ENCODE measurements at places on chromosomes 13 and 19. TPM values are rescaled to one million over a fixed set of nuclear protein-coding genes. Genes with fewer than 3 reads are reported as not detected.

Gene ACER1
- not detected for total RNA-seq

Gene CYP4F11
- total RNA-seq, result 0.80 TPM

Gene ZNF724
- 8.7 TPM for total RNA-seq

Gene DCT
- 0.47 TPM for total RNA-seq

Gene SEMA6B
- total RNA-seq, result 162 TPM

Gene NDUFA7
- 39.8 TPM for total RNA-seq

Gene PALM3
- 14.8 TPM for total RNA-seq

Gene SAMD4B
- total RNA-seq, result 64.2 TPM

Gene PRODH2
- total RNA-seq, result not detected

Gene LILRA6
- total RNA-seq, result not detected

Gene STOML3
- total RNA-seq, result not detected

Gene METTL21C
- not detected for total RNA-seq

Gene URAD
- total RNA-seq, result not detected

Gene RFPL4A
- 0.49 TPM for total RNA-seq

Gene SBK2
- 3.6 TPM for total RNA-seq

Gene CADM4
- 47.8 TPM for total RNA-seq

Gene CCDC194
- 1.8 TPM for total RNA-seq

Gene SLITRK5
- 1.5 TPM for total RNA-seq

Gene F2RL3
- not detected for total RNA-seq

Gene LRRC25
- not detected for total RNA-seq

Gene OR7D2
- not detected for total RNA-seq

Gene ZNF682
- not detected for total RNA-seq

Gene KLHL1
- total RNA-seq, result not detected

Gene THSD1
- total RNA-seq, result 1.3 TPM

Gene LGALS14
- total RNA-seq, result not detected

Gene ABHD17A
- 130 TPM for total RNA-seq

Gene CALR3
- total RNA-seq, result not detected

Gene IRF3
- 56.7 TPM for total RNA-seq

Gene GRK1
- total RNA-seq, result 0.07 TPM

Gene PCDH20
- total RNA-seq, result 0.06 TPM

Gene ZNF554
- total RNA-seq, result 6.1 TPM

Gene TEX29
- not detected for total RNA-seq

Gene KRTDAP
- total RNA-seq, result not detected

Gene LYL1
- not detected for total RNA-seq

Gene C19orf81
- total RNA-seq, result 10.0 TPM

Gene LRP3
- total RNA-seq, result 66.4 TPM

Gene EPS8L1
- total RNA-seq, result 11.7 TPM

Gene SRRM5
- not detected for total RNA-seq

Gene TMPRSS9
- 0.17 TPM for total RNA-seq

Gene KASH5
- not detected for total RNA-seq

Gene KLK2
- total RNA-seq, result not detected

Gene CPB2
- not detected for total RNA-seq

Gene LRRC8E
- 0.49 TPM for total RNA-seq

Gene CEACAM7
- total RNA-seq, result not detected

Gene NRTN
- total RNA-seq, result 8.3 TPM

Gene SIGLEC8
- total RNA-seq, result not detected

Gene OR7C1
- not detected for total RNA-seq

Gene TLE6
- 10.4 TPM for total RNA-seq

Gene DGKH
- 1.8 TPM for total RNA-seq

Gene LGALS4
- total RNA-seq, result not detected

Gene TEAD2
- 33.2 TPM for total RNA-seq

Gene ZNF285
- total RNA-seq, result 0.31 TPM

Gene COX6B2
- total RNA-seq, result 5.8 TPM

Gene CLEC17A
- total RNA-seq, result not detected

Gene NXNL1
- not detected for total RNA-seq

Gene PABPC3
- total RNA-seq, result 0.24 TPM

Gene PRTN3
- total RNA-seq, result not detected

Gene ZNF850
- total RNA-seq, result 3.8 TPM

Gene ZNF136
- 5.1 TPM for total RNA-seq

Data from G401 (cell line).